CD14-positive monocyte (primary cell): ENCODE measurements at places on chromosomes 4 and X. TPM values are rescaled to one million over a fixed set of nuclear protein-coding genes. Genes with fewer than 3 reads are reported as not detected.

Gene XAGE1B
- not detected for polyA plus RNA-seq

Gene PAGE2
- not detected for polyA plus RNA-seq

Gene NAP1L2
- polyA plus RNA-seq, result not detected

Gene FHDC1
- polyA plus RNA-seq, result not detected

Gene PPBP
- polyA plus RNA-seq, result 63.1 TPM

Gene GRPR
- 0.35 TPM for polyA plus RNA-seq

Gene TCP11X2
- not detected in 2 replicates for polyA plus RNA-seq

Gene F9
- not detected in 2 replicates for polyA plus RNA-seq

GRCh38 chr4:23036503-23036902, 343.8 kb downstream of the GBA3 start:
- DNase-seq, result no peak

DNA sequence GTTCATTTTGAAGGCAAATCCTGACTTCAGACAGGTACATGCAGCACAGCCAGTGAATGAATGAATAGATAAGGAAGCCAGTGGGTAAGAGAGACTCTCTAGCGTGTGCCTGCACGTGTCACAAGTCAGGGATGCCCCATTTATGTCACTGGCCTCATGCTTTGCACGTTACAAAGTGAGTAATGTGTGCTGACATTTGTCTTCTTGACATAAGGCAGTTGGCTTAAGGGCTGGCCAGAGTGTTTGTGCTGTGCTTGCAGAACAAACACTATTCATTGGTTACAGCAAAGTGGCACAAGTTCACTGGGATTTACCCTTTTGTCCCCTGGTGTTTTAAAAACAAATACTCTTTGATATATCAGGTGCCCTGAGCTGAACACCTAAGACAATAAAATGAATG, 55.9 kb downstream of the CRMP1 start:
- DNase-seq, result no peak

DNA sequence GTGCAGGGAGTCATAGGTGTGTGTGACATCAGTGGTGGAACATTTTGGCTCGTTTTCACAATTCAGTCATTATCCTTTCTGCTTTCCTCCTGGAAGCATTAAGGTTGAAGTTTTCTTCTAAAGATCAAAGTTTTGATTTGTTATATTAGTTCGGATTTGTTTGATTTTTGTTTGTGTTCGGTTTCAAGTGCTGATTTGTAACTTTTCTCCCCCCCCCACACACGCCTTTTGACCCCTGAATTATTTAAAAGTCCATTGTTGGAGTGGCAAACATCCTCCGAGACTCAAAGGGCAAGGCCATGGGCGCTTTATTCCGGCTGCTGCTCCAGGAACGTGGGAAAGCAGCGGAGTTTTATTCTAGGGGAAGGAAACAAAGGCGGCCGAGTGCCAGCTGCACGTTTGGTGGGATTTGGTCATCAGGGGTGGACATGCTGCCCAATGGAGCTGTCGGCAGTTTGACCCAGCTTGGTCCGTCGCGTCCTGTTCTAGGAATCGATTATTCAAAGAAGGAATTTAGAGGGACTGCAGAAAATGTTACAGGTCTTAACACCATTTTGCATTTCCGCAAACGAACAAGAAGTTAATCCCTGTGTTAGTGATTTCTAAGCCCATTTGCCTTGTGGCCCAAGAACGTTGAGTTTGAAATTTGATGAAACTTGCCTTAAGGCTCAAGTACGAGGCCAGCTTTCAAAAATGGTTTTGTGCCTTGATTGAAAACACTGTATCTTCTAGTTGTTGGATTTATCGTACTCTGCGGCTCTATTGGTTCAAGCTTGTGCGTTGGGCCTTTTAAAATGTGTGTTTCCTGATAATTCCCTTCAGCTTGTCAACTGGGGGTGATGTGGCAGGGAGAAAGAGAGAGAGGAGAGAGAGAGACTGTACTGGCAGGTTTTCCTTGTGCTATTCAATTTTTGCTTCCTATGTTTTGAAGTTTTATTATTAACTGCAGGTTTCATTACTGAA, 565 bp upstream of the ZNF41 start:
- DNase-seq, result no peak

GRCh38 chr4:112130906-112131305, 14.3 kb upstream of the FAM241A start:
- DNase-seq, result no peak

DNA sequence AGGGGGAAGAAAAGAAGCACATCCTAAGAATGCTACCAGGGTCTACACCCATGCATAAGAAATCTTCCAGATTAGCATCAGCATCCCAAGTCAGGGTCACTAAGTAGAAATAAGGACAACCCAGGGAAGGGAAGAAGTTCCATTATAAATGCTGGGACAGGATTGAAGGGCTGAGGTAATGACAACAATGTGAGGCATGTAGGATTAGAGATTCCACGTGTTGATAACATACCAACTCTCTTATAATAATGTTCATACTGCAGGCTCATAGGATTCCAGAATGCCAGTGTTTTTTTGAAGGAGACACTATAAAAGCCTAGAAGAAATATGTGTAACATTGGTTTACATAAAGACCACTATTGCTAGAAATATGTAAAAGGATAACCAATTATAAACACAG, 201.2 kb downstream of the MID1IP1 start:
- DNase-seq, result no peak

- no peak for DNase-seq
Observed at GRCh38 chrX:110359273-110359672, 625 bp downstream of the RTL9 start.

- no peak for DNase-seq
Observed at GRCh38 chrX:50913520-50913919, 3.0 kb downstream of the BMP15 start.

- DNase-seq, result peak; percentile 89
Observed at GRCh38 chr4:82268050-82268825, 105.6 kb downstream of the HNRNPD start.

GRCh38 chr4:16250661-16251365, 24.5 kb upstream of the TAPT1 start:
- no peak for DNase-seq

GRCh38 chrX:9420275-9421265, 44.3 kb upstream of the TBL1X start:
- no peak for DNase-seq

- no peak for DNase-seq
Observed at GRCh38 chr4:71828470-71828869, 44.6 kb upstream of the GC start.

GRCh38 chr4:17701138-17701839, 80.1 kb downstream of the FAM184B start:
- no peak for DNase-seq

DNA sequence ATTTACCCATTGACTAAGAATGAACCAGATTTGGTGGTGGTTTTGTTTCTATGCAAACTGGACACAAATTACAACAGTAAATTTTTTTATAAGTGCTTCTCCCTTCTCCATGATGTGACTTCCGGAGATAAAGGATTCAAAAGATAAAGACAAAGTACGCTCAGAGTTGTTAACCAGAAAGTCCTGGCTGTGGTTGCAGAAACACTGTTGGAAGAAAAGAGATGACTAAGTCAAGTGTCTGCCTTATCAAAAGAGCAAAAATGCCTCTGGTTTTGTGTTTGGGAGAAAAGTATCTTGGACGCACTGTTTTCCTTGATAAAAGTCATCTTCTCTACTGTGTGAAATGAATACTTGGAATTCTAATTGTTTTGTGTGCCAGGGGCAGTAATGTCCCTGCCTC, 213.4 kb downstream of the GC start:
- DNase-seq, result no peak

GRCh38 chrX:24156177-24156576, 6.6 kb downstream of the ZFX start:
- no peak for DNase-seq

DNA sequence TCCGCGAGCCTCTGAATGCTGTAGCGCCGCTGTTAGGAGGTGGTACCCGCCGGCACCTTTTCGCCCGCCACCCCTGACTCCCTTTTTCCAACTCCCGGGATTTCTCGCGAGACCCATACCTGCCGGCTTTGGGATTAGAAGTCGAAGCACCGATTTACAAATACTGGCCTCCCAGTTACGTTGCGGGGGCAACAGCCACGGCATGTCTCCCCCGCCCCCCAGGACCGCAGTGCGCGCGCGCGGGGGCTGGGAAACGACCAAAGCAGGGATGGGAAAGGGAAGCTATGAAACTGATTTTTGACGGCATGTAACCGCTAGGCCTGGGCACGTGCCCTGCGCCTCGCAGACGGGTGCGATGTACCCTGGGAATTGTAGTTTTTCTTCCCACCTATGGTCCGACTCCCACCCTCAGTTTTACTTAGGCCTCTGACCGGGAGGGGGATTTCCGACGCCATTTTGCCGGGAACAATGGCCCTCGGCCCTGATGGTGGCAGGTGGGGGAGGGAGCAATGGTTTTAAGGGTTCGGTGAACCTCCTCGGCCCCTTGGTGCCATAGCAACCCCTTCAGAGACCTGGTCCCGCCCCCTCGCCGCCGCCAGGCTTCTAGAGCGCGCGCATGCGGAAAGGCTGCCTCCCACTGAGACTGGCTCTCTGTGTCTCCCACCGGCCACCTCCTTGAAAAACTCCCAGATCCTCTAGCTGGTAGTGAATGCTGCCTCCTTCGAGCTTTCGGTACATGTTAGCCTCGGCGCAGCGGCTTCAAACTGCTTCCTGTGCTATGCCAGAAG, 772 bp upstream of the WNK3 start:
- DNase-seq, result no peak

- DNase-seq, result peak; percentile 80
Observed at GRCh38 chr4:146522098-146522868, 543 bp upstream of the SLC10A7 start.

DNA sequence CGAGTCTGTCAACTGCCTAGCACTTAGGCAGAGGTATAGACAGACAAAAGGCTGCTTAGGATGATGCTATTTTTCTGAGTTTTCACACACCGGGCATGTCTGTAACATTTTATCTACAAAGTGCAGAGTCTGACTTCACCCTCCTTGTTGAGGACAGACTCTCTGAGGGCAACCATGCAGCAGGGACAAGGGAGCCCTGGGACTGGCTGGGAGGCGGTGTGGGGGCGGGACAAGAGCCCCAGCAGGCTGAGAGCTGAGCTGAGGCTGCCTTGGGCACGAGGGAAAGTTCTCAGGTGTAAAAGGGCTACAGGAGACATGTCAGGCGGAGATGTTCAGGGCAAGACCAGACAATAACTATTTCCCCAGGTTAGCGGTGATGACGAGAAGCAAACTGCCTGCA, 81.6 kb downstream of the GATB start:
- no peak for DNase-seq

DNA sequence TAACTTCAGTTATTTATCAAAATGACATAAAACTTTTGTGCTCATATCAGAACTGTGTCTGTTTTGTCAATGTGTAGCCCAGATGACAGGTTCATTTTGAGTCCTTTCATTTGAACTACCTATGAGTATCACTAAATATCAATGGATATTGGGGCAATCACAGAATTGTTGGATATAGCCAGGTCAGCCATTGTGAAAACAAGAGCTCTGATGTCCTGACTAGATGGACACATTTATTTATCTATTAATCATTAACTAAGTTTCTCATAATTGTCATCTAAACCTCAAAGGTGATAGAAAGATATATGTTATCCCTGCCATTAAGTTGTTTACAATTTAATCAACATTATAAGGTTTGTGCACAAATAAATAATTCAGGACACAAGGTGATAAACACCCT, 638.3 kb upstream of the GRIA3 start:
- no peak for DNase-seq

- no peak for DNase-seq
Observed at GRCh38 chr4:20773144-20773997, 73.1 kb downstream of the PACRGL start.
